GM23248 (cell line): ENCODE measurements at places on chromosomes 7 and 10. TPM values are rescaled to one million over a fixed set of nuclear protein-coding genes. Genes with fewer than 3 reads are reported as not detected.

The DENND2A gene
- total RNA-seq, result 2.2 and 2.4 TPM in 2 replicates

The PRSS2 gene
- not detected in 2 replicates for total RNA-seq

DNA sequence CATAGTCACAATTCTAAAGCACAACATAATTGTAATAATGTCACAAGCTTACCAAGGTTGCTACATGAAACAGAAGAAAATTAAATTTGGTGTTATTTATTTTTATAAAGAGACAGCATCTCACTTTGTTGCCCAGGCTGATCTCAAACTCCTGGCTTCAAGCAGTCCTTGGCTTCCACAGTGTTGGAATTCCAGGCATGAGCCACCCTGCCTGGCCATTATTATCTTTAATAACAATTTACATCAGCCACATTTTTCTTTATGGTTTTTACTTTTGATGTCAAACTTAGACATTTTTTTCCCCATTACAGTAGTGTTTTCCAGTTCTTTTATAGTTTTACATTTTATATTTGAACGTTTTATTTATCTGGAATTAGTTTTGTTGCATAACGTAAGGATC, 46.7 kb downstream of the BMPR1A start:
- DNase-seq, result peak; percentile 24

GRCh38 chr10:117175901-117176534, 21.3 kb upstream of the KCNK18 start:
- DNase-seq, result peak; percentile 85

DNA sequence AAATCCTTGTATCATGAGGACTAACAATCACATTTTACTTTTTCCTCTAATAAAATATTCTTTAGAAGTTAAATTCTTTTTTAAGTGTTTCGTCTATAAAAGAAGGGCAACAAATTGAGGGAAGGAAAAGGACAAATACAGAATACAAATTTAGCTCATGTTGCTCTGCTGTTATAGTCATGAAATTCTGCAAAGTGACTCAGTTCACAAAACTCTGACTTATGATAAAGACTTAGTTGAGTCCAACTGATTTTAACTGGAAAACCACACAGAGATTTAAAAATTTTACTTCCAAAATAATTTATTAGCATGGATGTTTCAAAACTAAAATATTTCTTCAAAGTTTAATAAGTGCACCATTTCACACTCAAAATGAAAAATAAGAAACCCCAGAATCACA, 75.0 kb upstream of the GPR22 start:
- peak; percentile 65 for DNase-seq

- DNase-seq, result no peak
Observed at GRCh38 chr10:63622097-63622496, 100.9 kb downstream of the REEP3 start.

- DNase-seq, result peak; percentile 20
Observed at GRCh38 chr7:44438816-44439215, 51.6 kb downstream of the NUDCD3 start.

The ABCB1 gene
- 0.11 TPM in 1 of 2 replicates, not detected in the other for total RNA-seq

The TMEM236 gene
- 0.11 and 0.13 TPM in 2 replicates for total RNA-seq

The PBLD gene
- total RNA-seq, result 10.3 and 11.8 TPM in 2 replicates

The STOX1 gene
- 0.25 TPM in 1 of 2 replicates, not detected in the other for total RNA-seq

DNA sequence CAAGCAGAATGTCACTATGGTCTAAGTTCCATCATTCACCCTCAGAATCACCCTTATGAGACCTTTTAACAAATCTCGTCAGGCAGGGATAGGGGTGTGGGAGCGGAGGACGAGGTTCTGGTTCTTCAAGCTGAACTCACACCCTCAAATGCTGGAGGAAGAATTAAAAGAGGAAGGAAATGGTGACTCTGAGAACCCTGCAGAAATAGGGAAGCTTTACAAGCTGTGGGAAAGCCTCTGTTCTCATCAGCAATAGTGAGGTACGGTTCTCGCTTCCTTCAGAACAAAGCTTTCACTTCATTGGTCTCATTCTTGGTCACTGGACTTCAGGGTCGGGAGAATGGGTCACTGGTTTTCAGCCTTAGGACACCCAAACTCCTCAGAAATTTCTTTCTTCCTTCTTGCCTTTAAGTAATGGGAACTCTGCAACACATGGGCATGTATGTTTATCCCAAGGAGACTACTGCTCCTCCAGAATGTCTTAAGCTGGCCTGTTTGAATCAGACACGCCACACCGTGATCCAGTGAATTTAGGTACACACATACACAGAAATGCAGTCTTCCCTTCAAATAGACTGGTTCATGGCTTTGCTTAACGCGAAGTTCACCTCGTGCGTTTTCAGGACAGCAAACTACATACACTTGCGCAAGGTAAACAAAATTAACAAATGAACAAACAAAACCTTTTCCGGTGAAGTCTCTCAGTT, 226.0 kb downstream of the SFMBT2 start:
- DNase-seq, result no peak

DNA sequence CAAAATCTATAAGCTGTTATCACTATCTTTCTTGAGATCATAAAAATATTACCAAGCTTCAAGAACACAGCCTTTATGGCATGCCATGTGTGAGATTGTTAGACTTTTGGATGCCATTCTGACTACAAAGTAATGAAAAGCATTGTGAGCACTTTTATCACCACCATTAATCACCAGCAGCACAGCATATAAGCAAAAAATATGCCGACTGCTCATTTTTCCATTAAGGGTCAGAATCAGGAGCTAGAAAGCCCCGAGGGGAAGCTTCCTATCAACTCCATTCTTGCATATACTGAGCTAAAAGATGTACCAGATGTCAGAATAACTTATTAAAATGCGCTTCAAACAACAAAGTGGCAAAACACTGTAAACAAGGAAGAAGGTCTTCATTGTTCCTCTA, 114.3 kb downstream of the LMBR1 start:
- peak; percentile 4 for DNase-seq

GRCh38 chr7:74033372-74034311, 5.7 kb downstream of the ELN start:
- peak; percentile 50 for DNase-seq

- peak; percentile 90 for DNase-seq
Observed at GRCh38 chr7:6271060-6271658, 1.3 kb downstream of the CYTH3 start.

- DNase-seq, result no peak
Observed at GRCh38 chr10:71236822-71237682, 24.7 kb downstream of the UNC5B start.

DNA sequence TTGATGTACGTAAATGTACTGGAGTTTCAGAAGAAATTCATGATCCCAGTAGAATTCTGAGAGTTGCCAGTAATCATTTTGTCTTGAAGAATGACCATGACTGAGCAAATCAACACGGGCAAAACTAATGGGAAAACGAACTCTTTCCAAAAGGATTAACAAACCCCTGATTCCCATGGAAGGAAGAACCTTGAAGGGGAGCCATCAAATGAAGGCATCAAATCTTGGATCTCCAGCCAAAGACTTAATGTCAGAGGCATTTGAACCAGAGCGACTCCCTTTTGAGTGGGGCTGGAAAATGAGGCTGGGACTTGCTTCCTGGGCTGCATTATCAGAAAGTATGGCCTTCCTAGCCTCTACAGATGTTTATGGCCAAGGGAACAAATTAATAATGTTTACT, 364.4 kb upstream of the PRKCQ start:
- DNase-seq, result no peak

GRCh38 chr7:138246428-138246827, 170.2 kb downstream of the AKR1D1 start:
- no peak for DNase-seq

DNA sequence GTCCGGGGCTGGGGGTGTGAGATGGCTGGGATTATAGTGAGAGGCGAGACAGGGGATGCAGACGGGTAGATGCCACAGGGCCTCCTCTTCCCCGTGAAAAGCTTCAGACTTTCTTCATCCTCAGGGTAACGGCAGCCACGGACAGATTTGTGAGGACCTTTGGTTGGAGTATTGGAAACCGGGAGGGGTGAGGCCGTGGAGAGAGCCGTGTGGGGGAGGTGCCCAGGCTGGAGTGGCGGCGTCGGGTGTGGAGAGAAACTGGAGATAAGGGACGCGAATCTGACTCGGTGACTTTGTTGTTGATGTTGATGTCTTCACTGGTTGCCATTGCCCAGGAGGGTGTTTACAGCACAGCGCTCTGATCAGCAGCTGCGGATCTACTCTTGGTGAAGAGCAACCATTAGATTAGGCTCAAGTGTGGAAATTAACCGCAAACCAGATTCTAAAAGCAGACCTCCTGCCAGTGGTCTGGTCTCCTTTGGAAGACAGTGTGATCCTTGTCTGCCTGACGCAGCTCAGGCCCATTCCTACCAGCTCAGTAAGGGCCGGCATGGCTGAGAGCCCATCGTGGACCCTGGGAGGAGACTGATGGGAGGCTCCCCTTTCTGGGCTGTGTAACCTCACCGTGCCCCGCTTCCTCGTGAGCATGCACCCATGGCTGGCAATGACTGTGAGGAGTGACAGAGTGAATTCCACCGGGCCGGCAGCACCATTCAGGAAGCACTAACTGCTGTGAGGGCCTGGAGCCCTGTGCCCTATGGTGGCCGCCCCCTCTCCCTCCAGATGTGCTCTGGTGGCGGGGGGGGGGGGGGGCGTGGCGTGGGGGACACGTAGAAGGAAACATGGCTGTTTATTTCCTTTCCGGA, 90.3 kb downstream of the INPP5A start:
- peak; percentile 71 for DNase-seq

DNA sequence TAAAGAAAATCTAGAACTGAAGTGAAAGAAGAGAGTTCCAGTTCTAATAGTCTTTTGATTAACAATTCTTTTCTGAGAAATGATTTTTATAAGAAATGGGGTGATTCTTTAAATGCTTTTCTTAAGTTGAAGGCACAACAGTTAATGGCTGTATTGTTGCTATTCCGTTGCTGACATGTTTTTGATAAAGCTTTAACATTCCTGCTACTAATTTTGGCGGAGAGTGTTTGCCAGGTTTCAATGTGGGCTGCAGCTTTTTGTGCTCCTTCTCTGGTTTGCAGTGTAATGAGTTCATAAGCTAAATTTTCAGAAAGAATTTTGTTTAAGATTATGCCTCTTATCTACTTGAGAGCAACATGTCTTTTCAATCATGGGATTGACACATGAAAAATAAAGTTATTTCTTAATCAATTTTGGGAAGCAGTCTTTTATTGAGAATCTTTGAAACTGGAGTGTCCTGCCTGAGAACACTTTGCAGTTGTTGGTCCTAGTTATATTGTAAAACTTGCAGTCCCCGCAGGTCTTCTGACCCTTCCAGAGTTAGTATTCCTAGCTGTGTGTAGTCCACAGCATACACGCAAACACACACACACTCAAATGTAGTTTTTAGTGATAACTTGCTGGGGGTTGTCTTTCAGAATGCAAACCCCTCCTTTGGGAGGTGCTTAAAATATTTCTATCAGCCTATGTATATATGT, 56.7 kb downstream of the COL17A1 start:
- no peak for DNase-seq

DNA sequence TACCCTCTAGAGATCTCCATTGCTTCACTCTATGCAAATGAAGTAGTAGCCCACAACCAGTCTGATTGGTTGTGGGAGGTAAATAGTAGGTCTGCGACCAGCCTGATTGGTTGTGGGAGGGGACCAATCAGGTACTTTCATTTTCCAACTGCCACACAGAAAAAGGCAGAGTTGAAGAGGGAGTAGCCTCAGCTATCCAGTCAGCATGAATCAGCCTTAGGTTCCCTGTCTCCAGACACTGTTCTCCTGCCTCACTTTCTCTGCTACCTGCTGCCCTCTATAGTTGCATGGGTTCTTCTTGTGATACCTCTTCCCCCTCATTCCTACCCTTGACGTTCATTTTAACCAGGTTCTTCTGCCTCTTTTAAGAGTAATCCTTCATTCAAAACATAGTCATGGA, 114.5 kb upstream of the LYZL1 start:
- DNase-seq, result no peak

- no peak for DNase-seq
Observed at GRCh38 chr7:158991824-158992621, 135.7 kb downstream of the DYNC2I1 start.

The IDI2 gene
- total RNA-seq, result not detected in 2 replicates

DNA sequence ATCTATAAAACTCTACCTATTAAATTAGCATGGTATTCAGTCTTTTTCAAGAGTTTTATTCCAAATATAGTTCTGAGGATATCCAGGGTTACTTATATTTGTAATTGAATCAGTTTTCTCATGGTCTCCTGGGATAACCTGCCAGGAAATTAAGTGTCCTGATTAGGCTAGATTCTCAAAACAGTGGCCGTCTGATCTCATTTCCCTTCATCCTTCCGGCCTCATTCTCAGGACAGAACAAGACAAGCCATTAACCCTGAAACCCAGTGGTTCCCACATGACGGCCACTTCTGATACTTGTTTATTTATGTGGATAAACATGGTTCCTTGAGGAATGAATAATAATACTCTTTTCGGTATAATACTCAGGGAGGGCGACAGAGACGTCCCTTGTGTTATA, 417.6 kb upstream of the POT1 start:
- no peak for DNase-seq

- DNase-seq, result no peak
Observed at GRCh38 chr7:149198161-149198816, 2.9 kb downstream of the ZNF282 start.

- peak; percentile 67 for DNase-seq
Observed at GRCh38 chr10:91590904-91591796, 41.7 kb downstream of the PPP1R3C start.

The HOXA6 gene
- 0.51 and 3.2 TPM in 2 replicates for total RNA-seq

- DNase-seq, result no peak
Observed at GRCh38 chr7:106018566-106019469, 55.8 kb downstream of the CDHR3 start.

- DNase-seq, result no peak
Observed at GRCh38 chr7:110974441-110974840, 116.5 kb upstream of the LRRN3 start.

DNA sequence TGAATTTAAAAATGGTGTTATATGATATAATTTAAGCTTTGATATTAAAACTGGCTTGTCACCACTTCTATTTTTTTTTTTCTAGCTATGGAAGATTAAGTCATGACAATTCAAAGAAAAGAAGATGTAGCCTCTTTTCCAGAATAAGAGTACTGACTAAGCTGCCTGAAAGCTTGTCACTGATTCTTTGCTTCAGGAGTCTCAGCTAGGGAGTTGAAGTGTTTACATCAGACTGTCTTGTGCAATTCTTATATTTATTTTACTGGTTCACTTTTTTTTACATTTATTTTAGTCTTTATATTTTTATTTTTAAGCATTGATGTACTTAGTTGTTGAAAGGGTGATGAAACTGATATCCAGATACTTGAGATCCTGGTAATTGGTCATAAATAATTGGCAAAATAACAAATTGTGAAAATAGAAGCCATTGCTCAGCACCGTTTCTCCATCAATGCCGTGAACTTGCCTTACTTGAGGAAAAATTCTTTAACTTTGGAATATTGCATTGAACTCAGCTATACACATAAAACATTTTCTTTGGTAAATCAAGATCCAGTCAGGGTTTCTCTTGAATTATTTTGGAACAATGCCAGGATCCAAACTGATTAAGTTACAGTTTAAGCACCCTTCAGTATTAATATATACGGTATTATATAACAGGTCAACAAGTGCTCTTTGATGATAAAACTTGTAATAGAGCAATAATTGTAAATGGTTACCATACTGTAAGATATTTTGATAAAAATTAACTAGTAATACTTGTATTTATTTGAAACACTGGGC, 156.4 kb downstream of the PHTF2 start:
- DNase-seq, result peak; percentile 31

GRCh38 chr10:96768136-96768535, 47.8 kb upstream of the PIK3AP1 start:
- no peak for DNase-seq

The ST8SIA6 gene
- total RNA-seq, result not detected in 2 replicates
